CD4-positive, alpha-beta T cell treated with Interleukin-4 for 1 hour (primary cell): ENCODE measurements at places on chromosomes 7 and 10.

DNA sequence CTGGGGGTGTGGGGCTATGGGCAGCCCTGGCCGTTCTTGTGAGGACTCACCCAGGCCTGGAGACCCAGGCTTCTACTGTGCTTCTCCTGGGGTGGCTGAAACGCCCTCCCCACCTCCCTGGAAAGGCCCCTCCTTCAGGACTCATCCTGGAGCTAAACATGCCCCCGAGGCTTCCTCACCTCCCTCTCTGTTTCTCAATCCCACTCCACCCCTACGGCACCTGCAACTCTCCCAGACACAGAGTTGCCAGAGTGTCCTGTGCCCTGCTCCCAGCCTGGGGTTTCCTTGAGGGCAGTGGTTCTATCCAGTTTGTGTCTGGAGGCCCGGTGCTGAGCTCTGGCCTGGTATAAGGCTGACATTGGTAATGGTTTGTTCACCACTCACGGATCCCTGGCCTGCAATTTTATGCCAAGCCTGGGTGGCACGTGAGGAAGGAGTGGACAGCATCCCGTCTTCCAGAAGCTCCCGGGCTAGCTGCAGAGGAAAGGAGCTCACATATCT lies 68.0 kb downstream of the GRID1 start:
- DNase-seq = no peak

GRCh38 chr10:22652988-22653481 lies 61.3 kb downstream of the PIP4K2A start:
- no peak for DNase-seq

DNA sequence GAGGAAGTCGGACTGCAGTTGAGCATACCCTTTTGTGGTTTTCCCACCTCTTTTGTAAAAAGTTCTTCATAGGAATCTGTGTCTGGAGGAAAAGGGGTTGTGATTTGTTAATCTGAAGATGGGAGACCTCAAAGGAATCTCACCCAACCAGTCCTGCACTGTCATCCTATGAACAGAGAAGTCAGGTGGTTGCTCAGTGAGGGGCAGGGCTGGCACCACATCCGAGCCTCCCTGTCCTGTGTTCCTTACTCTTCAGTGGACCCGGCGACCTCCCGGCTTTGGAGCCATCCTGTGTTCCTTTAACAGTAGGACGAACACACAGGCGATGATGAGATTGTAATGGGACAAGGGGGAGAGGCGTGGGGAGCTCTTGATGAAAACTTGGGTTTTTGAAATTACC lies 2.8 kb upstream of the MGMT start:
- DNase-seq = no peak

- DNase-seq = no peak
These were observed 497.3 kb downstream of the SORCS3 start for GRCh38 chr10:105138358-105138757.

GRCh38 chr10:78215645-78216044 lies 182.0 kb downstream of the RPS24 start:
- no peak for DNase-seq

GRCh38 chr10:34710391-34710751 lies 104.7 kb downstream of the PARD3 start:
- DNase-seq = no peak

DNA sequence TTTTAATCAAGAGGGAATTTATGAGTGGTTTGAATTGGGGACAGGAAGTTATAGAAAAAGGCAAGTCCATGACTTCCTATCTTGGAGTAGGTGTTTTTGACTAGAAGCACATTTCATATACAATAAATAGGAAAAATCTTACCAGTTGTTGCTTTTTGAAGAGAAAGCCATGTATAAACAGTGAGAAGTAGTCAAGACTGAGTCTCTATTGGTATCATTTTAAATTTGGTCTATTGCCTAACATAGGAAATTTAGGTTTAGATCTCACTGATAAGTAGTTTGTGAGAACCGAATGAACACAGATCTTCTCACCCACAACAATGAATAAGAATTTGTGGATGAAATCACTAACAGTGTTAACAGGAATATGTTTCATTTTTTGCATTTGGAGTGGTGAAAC lies 387.2 kb downstream of the BBS9 start:
- DNase-seq = no peak

- no peak for DNase-seq
These were observed 88.8 kb downstream of the SEMA3C start for GRCh38 chr7:80830010-80830409.

DNA sequence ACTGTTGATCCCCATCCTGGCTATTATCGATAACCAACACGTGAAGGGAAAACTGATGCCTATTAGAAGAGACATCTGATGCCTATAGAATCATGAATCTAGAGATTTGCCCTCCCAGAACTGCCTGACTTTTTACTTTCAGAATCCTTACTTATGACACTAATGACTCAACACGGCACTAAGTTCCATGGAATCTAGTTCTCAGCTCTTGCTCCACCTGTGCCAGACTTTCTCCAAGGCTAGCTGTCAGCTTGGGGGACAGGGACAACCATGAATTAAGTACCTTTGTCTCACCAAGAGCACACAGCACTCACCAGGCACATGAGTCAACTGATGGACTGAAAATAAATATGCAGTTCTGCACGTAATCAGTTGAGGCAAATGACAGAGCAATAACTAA lies 184.2 kb downstream of the FRMD4A start:
- DNase-seq = no peak

GRCh38 chr7:150727381-150727780 lies 9.8 kb upstream of the GIMAP5 start:
- DNase-seq = no peak

GRCh38 chr7:19537942-19538401 lies 170.9 kb downstream of the POLR1F start:
- no peak for DNase-seq

DNA sequence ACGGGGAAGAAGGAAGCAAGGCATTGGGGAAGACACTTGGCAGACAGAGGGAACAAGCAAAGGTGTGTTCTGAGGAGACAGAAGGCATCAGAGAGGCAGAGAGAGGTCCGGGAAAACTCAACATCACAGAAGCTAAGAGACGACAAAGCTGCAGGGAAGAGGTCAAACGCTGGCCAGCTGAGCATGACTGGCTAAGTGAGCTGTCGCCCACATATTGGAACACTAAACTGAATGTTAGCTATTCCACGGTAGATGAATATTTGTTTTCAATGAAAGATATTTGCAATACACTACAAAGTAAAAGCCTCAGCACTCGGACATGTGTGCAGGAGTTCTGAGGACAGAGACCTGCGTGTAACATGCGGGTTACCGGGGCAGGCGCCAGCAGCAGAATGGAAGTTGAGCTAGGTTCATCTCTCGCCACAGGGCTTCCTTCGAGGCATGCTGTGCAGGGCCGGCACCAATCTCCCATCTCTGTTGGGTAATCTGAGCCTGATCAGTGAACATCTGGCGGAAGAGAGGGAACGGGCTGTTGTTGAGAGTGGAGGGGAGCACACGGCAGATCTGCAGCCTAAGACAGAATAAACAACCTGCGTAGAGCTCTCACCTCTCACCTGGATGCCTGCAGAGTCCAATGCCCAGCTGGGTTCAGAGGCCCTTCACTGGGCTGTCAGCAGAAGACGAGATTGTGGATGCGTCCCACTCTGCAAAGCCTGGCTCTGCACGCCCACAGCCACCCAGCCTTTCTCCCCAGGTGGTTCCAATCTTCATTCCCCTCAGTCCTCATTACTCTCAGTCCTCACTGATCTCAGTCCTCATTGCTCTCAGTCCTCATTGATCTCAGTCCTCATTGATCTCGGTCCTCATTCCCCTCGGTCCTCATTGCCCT lies 35.9 kb downstream of the INSIG1 start:
- no peak for DNase-seq

DNA sequence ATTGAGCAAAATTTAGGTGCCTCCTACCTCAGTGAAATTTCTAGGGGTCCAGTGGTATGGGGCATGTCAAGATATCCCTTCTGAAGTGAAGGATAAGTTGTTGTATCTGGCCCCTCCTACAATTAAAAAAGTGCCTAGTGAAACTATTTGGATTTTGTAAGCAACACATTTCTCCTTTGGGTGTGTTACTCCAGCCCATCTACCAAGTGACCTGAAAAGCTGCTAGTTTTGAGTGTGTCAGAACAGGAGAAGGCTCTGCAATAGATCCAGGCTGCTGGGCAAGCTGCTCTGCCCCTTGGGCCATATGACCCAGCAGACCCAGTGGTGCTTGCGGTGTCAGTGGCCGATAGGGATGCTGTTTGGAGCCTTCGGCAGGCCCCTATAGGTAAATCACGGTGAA lies 46.0 kb downstream of the PTPRE start:
- no peak for DNase-seq

GRCh38 chr10:6273351-6273750 lies 70.6 kb downstream of the PFKFB3 start:
- no peak for DNase-seq

DNA sequence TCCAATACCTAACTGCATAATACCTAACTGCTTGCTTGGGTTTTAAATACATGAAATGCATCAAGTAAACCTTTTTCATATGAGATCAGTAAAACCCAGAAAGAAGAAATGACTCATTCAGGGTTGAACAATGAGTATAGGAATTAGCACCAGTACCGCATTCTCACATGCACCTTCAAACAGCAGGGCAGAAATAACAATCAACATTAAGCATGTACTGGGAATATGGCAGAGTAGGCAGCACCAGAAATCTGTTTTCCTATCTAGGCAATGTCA lies 850.3 kb upstream of the SORCS1 start:
- no peak for DNase-seq
